ENCODE measurements at places on chromosomes 6 and 20. TPM values are rescaled to one million over a fixed set of nuclear protein-coding genes. Genes with fewer than 3 reads are reported as not detected.
A peak's percentile ranks its signal among the peaks of the same experiment; 100 is the strongest.

IL17F gene
- not detected for total RNA-seq

GRCh38 chr20:19849341-19850197 is 91.5 kb downstream of the RIN2 start:
- no peak overlapping the region for H3K27ac ChIP-seq
- H3K27me3 ChIP-seq: no peaks in the 10 kb centered on the region
- peaks cover 8% of the 10 kb centered on the region for H3K4me1 ChIP-seq

KCNQ5 gene
- total RNA-seq: not detected

- H3K4me1 ChIP-seq: peaks cover 15% of the 10 kb centered on the region
- peaks cover 33% of the 10 kb centered on the region for H3K36me3 ChIP-seq
These were observed 2.6 kb downstream of the RPS10 start for GRCh38 chr6:34423254-34423653.

GRCh38 chr6:39430871-39431523 is 108.5 kb upstream of the KCNK16 start:
- peaks cover 5% of the 10 kb centered on the region for H3K4me1 ChIP-seq
- no peak for DNase-seq
- no peaks in the 10 kb centered on the region for H3K27me3 ChIP-seq

SNAI1 gene
- 14.5 TPM for total RNA-seq

- no peaks in the 10 kb centered on the region for H3K4me1 ChIP-seq
- peaks cover 38% of the 10 kb centered on the region for H3K27me3 ChIP-seq
- no peaks in the 10 kb centered on the region for H3K36me3 ChIP-seq
These were observed 915 bp downstream of the CLVS2 start for GRCh38 chr6:122996794-122997505.

SLC13A3 gene
- 0.40 TPM for total RNA-seq

DNA sequence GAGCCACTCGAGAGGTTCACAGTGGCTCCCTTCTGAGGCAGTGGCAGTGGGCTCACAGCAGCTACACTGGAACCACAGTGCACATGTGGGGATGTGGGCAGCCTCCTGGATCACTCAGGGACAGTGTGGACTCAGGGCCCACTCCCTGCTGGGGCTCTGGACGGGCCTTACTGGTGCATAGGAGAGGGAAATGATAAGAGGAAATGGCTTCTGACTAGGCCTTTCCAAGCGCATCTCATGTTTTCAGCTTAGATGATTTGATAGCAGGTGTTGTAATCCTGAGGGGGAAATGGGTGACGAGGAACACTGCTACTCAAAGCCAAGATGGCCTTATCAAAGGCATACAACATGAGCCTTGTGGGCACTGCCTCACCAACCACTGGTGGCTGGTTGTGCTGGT is 44.0 kb downstream of the PANK2 start:
- peaks cover 4% of the 10 kb centered on the region for H3K36me3 ChIP-seq
- no peak overlapping the region for H3K27ac ChIP-seq
- peak overlapping the region; percentile 53 for H3K4me3 ChIP-seq
- DNase-seq: no peak

ARG1 gene
- not detected for total RNA-seq

GRCh38 chr6:7098993-7099392 is 8.8 kb upstream of the RREB1 start:
- H3K4me1 ChIP-seq: peaks cover 6% of the 10 kb centered on the region
- no peak overlapping the region for H3K27ac ChIP-seq
- no peaks in the 10 kb centered on the region for H3K36me3 ChIP-seq
- no peaks in the 10 kb centered on the region for H3K27me3 ChIP-seq
- DNase-seq: no peak
- no peak overlapping the region for H3K4me3 ChIP-seq

- H3K4me3 ChIP-seq: no peak overlapping the region
These were observed 134.3 kb downstream of the ISM1 start for GRCh38 chr20:13355411-13355810.
